Adrenal gland (tissue), 19 donors: ENCODE measurements at places on chromosomes 5 and 9. TPM values are rescaled to one million over a fixed set of nuclear protein-coding genes. Genes with fewer than 3 reads are reported as not detected.
A peak's percentile ranks its signal among the peaks of the same experiment; 100 is the strongest.

FLT4 gene
- 16.1 TPM for total RNA-seq

DNA sequence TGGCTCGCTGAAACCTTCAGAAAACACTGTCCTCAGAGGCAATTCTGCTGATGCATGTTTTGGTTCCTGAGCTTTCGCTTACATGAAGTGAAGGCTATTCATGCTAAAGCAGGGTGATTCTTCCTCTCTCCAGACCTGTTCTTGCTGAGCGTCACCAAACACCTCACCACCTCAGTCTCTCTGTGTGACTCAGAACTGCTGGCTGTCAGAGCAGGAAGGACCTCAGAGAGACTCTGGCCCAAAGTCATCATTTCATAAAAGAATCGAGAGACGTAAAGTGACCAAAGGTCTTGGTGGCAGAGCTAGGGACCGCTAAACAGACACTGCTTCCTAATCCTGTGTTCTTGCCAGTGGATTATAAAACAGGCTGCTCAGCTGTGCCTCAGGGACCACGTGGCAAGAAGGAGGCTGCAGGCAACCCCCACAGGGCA is 73.8 kb downstream of the LHFPL2 start:
- no peak for DNase-seq
- peaks cover 15% of the 10 kb centered on the region for H3K4me1 ChIP-seq
- H3K27me3 ChIP-seq = no peaks in the 10 kb centered on the region
- H3K27ac ChIP-seq = peak overlapping the region; percentile 66
- H3K36me3 ChIP-seq = no peaks in the 10 kb centered on the region
- no peak overlapping the region for H3K4me3 ChIP-seq

DNA sequence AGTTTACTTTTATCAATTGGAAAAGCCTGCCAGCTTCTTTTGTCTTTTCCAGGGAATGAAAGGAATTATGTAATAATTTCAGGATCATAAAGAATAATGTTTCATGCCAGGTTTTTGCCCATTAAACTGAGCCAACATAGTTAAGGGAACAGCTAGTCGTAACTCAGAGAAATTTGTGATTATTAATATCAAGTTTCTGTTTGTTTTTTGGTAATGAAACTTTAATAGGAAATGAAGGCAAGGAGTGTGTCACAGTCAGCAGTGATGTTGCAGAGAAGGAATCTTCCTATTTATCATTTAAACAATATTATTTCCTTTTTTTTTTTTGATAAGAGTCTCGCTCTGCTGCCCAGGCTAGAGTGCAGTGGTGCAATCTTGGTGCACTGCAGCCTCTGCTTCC is 10.7 kb downstream of the NFIL3 start:
- peaks cover 20% of the 10 kb centered on the region for H3K36me3 ChIP-seq
- H3K4me3 ChIP-seq = no peak overlapping the region
- H3K27ac ChIP-seq = no peak overlapping the region
- no peaks in the 10 kb centered on the region for H3K4me1 ChIP-seq

DNA sequence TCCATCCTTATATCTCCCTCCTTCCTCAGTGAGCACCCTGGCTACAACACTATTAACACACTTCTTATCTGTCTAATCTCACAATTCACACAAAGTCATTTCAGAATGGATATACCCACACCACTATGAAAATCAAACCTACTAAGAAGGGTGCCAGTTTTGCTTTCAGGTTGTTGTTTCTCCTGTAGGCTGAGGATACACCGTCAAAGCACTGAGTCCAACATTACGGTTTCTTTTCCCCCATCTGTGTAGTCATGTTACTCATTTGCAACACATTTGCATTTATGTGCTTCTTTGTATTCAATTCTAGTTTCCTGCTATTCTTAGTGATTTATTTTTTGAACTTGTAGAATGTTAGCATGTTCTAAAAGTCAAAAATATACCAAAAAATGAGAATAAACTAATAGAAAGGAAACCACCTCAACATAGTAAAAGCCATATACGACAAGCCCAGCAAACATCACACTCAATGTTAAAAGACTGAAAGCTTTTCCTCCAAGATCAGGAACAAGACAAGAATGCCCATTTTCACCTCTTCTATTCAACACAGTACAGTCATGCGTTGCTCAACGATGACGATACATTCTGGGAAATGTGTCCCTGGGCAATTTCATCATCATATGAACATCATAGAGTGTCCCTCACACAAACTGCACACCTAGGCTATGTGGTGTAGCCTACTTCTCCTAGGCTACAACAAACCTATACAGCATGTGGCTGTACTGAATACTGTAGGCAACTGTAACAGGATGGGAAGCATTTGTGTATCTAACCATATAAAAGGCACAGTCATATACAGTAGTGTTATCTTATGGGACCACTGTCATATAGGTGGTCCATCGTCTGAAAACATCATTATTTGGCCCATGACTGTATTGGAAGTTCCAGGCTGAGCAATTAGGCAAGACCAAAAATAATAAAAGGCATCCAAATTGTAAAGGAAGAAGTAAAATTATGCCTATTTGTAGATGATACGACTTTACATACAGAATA is 6.3 kb downstream of the ROR2 start:
- H3K27ac ChIP-seq = no peak overlapping the region
- DNase-seq = no peak
- H3K36me3 ChIP-seq = no peaks in the 10 kb centered on the region
- no peak overlapping the region for H3K4me3 ChIP-seq
- H3K27me3 ChIP-seq = peaks cover 7% of the 10 kb centered on the region

CER1 gene
- not detected for total RNA-seq

- DNase-seq = no peak
- no peaks in the 10 kb centered on the region for H3K36me3 ChIP-seq
- no peaks in the 10 kb centered on the region for H3K4me1 ChIP-seq
- H3K4me3 ChIP-seq = no peak overlapping the region
- no peak overlapping the region for H3K27ac ChIP-seq
Measured at GRCh38 chr5:103455796-103456195, 106.8 kb downstream of the NUDT12 start.

GRCh38 chr5:172802112-172802511 is 31.1 kb upstream of the DUSP1 start:
- no peaks in the 10 kb centered on the region for H3K36me3 ChIP-seq
- DNase-seq = no peak
- H3K27me3 ChIP-seq = no peaks in the 10 kb centered on the region
- no peak overlapping the region for H3K4me3 ChIP-seq

PCDHGC3 gene
- total RNA-seq = 69.1 TPM

NUP214 gene
- total RNA-seq = 76.6 TPM

FBP1 gene
- total RNA-seq = 47.1 TPM

DNA sequence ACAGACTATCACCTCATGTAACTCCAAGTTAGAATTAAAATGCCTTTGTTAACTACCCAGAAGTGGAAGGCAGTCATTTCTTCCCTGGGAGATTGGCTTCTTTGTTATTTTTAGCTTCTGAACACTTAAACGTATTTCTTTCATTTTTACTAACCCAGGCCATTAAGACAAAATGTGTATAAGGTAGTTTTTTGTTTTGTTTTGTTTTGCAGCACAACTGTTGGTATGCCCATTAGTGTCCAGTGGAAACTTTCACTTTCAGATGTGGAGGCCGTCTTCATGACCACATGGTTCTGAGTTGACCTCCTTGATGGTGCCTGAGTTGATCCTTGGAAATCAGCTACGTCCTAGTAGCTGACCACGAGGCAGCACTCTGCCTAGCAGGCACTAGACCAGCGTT is 264.6 kb upstream of the ZNF608 start:
- no peak overlapping the region for H3K4me3 ChIP-seq
- no peak overlapping the region for H3K27ac ChIP-seq
- no peaks in the 10 kb centered on the region for H3K27me3 ChIP-seq
- no peaks in the 10 kb centered on the region for H3K4me1 ChIP-seq

DNA sequence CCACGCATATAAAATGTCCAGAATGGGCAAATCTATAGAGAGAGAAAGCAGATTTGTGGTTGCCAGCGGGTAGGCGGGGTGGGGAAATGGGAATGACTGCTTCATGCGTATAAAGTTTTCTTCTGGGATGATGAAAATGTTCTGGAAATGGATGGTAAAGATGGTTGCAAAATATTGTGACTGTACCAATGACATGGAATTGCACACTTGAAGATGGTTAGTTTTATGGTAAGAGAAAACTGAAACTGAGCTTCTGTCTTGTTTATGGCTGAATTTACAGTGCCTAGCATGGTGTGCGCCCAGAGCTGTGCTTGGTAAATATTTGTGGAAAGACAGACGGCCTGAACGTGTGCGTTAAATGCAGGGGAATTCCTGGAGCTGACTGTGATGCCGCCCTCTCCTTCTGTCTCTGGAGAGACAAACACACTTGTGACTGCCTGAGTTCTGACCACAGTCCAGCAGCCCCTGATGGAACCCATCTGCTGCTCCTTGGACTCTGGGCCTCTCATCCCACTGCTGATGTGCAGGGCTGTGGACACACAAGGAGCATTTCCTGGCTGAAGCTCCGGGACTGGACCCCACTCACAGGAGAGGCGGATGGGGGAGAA is 8.6 kb upstream of the PTGES start:
- no peak overlapping the region for H3K27ac ChIP-seq
- peaks cover 5% of the 10 kb centered on the region for H3K4me1 ChIP-seq
- no peak overlapping the region for H3K4me3 ChIP-seq
- DNase-seq = peak; percentile 39

GRCh38 chr5:157902449-157903116 is 43.6 kb upstream of the CLINT1 start:
- H3K4me1 ChIP-seq = no peaks in the 10 kb centered on the region
- no peak overlapping the region for H3K27ac ChIP-seq
- no peak for DNase-seq
- no peaks in the 10 kb centered on the region for H3K36me3 ChIP-seq
- H3K27me3 ChIP-seq = no peaks in the 10 kb centered on the region
- H3K4me3 ChIP-seq = no peak overlapping the region

- no peaks in the 10 kb centered on the region for H3K36me3 ChIP-seq
- H3K27me3 ChIP-seq = no peaks in the 10 kb centered on the region
- H3K27ac ChIP-seq = no peak overlapping the region
- H3K4me3 ChIP-seq = no peak overlapping the region
- no peak for DNase-seq
Measured at GRCh38 chr9:80698725-80699410, 990.5 kb downstream of the TLE1 start.

DNA sequence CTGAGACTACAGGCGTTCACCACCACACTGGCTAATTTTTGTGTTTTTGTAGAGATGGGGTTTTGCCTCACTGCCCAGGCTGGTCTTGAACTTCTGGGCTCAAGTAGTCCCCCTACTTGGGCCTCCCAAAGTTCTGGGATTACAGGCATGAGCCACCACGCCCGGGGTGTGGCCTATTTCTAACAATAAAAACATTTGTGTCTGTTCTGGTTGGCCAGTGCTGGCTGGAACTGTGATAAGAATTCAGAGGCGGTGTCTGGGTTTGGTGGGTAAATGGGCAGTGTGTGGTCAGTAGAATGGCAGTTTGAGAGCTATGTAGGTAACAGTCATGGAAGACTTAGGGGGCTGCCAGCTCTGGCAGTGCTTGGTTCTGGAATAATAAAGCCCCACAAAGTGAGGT is 46.9 kb upstream of the SYNPO start:
- H3K36me3 ChIP-seq = no peaks in the 10 kb centered on the region
- DNase-seq = no peak
- no peak overlapping the region for H3K4me3 ChIP-seq

SPATA31C1 gene
- not detected for total RNA-seq

AFAP1L1 gene
- total RNA-seq = 10.4 TPM

GRCh38 chr9:36382484-36382883 is 17.6 kb downstream of the RNF38 start:
- H3K4me1 ChIP-seq = peaks cover 58% of the 10 kb centered on the region
- no peaks in the 10 kb centered on the region for H3K36me3 ChIP-seq
- H3K27ac ChIP-seq = no peak overlapping the region
- DNase-seq = no peak
- no peaks in the 10 kb centered on the region for H3K27me3 ChIP-seq

DNA sequence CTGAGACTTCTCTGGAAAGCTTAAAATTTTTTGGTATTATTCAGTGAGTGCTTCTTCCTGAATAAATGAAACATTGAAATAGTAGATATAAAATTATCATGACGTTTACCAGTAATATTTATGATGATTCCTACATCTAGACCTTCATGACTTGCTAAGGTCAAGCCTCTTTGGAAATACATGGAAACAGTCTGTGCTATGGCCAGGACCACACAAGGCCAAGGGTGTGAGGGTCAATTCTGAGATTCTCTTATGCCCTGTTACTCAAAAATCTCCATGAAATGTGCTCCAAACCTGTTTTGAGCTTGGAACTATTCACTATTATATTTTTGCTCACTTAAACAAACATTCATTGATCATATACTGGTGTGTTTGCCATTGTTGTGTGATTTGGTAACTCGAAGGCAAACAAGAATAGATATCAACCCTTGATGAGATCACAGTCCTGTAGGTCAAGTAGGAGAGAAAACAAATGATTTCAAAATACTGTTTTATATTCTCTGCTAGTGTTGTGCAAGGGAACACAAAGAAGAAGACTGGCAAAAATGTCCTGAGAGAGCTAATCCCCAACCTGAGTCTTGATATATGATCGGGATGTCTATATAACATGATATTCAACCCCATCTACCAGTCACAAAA is 1254.9 kb upstream of the DMAC1 start:
- no peaks in the 10 kb centered on the region for H3K27me3 ChIP-seq
- no peak overlapping the region for H3K27ac ChIP-seq
- H3K36me3 ChIP-seq = no peaks in the 10 kb centered on the region
- DNase-seq = no peak

GDA gene
- 0.07 TPM for total RNA-seq

DNA sequence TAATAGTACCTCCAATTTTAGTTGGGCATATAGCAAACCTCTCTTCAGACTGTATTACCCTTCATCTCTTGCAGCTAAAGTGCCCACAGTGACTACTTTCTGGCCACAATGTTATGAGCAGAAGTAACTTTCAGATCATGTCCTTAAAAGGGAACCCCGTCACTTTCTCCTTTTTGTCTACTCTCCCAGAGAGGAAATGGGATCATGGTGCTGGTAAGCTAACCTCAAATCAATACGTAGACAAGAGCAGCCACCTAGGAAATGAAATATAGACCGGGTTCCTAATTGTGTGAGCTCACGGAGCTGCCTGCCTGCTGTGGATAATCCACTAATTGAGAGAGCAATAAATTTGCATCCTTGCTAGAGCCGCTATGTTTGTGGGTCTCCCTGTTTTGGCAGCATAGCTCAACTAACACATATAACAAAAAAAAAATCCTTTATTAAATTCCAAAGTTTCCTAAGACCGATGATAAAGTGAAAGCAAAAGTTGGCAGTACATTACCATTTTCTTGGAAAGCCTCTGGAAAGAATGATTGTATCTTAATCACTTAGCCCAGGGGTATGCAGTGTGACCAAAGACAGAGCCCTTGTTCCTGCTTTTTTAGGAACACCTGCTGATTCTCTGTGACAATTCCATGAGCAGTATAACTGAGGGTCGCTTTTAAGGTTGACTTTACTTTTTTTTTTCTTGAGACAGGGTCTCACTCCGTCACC is 5.6 kb upstream of the IL7R start:
- H3K36me3 ChIP-seq = no peaks in the 10 kb centered on the region
- H3K27me3 ChIP-seq = no peaks in the 10 kb centered on the region
- peaks cover 28% of the 10 kb centered on the region for H3K4me1 ChIP-seq
